ENCODE measurements at places on chromosomes 12 and 14. TPM values are rescaled to one million over a fixed set of nuclear protein-coding genes. Genes with fewer than 3 reads are reported as not detected.

The CFAP73 gene
- 0.98 TPM for total RNA-seq

The CD69 gene
- 10.9 TPM for total RNA-seq

The AQP6 gene
- 0.27 TPM for total RNA-seq

The SIRT4 gene
- 0.76 TPM for total RNA-seq

The CLEC12A gene
- 2.0 TPM for total RNA-seq

The OGFOD2 gene
- total RNA-seq: 12.8 TPM

The LTBP2 gene
- total RNA-seq: 93.0 TPM

The TGM1 gene
- total RNA-seq: 13.2 TPM
